ENCODE measurements at places on chromosomes 1 and 21. TPM values are rescaled to one million over a fixed set of nuclear protein-coding genes. Genes with fewer than 3 reads are reported as not detected.

Gene LIPI
- polyA plus RNA-seq = not detected

- DNase-seq = no peak
Measured at GRCh38 chr1:34923490-34923889, 6.0 kb downstream of the DLGAP3 start.

Gene SLC9C2
- polyA plus RNA-seq = not detected

GRCh38 chr1:172717722-172718465 is 59.0 kb downstream of the FASLG start:
- no peak for DNase-seq

DNA sequence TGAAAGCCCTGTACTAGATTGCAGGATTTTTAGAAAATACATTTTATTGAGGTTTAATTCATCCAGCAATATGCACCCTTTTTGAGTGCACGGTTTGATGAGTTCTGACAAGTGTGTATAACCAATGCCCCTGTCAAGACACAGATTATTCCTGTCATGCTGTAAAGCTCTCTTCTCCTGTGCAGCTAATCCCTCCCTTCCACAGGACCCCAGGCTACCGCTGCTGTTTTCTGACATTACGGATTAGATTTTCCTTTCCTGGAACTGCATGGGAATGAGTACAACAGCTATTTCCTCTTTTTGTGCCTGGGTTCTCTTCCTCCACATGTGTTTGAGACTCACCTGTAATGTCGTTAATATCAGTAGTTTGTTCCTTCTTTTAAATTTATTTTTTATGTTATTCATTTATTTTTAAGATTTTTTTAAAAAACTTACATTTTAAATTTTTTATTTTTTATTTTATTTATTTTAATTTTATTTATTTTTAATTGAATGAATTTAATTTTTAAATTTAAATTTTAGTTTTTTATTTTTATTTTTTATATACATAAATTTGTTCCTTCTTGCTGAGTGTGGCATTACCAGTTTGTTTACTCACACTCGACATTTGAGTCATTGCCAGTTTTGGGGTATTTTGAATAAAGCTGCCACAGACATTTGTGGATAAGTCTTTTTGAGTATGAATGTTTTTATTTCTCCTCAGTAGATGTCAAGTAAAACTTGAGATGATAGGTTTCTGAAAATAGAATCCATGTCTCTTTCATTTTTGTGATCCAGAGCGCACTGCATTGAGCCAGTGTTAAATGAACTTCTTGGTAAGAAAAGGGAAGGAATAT is 79.0 kb upstream of the B3GALT5 start:
- no peak for DNase-seq

DNA sequence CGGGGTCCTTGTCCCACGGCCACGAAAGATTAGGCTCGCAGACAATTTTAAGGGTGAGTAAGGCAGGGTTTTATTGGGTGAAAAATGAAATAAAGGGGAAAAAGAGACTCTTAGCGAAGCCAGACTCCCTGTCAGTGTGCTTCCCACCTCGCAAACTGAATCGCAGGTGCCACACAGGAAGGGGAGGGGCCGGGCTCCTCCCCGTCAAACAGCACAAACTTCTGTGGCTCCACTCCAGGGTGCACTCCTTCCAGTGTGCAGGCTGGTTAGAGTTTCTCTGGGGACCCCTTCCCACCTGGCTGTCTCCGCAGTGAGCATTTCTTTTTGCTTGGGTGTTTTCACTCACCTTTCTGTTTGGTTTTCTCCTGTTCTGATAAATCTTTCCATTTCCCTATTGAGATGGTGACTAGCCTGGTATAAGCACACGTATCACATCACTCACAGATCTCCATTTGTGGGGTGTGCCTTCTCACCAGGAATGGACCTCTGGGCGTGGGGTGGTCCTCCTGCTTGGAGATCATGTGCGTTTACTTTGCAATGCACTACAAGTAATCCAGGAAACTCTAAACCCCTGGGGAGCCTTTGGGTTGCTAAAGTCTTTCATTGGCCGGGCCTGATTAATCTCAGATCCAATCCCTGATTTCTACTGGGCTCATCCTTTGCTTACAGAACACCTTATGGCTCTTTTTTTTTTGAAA is 37.6 kb upstream of the GALNT2 start:
- no peak for DNase-seq

Measured in liver (tissue), 10 donors.